Stimulated activated CD4-positive, alpha-beta T cell treated with anti-CD3 and anti-CD28 coated beads, Interleukin-12 subunit alpha, Interleukin-12 subunit beta, amount 100 ng/mL, for 24 hours (primary cell): ENCODE measurements at places on chromosomes 2 and 18.
A peak's percentile ranks its signal among the peaks of the same experiment; 100 is the strongest.

DNA sequence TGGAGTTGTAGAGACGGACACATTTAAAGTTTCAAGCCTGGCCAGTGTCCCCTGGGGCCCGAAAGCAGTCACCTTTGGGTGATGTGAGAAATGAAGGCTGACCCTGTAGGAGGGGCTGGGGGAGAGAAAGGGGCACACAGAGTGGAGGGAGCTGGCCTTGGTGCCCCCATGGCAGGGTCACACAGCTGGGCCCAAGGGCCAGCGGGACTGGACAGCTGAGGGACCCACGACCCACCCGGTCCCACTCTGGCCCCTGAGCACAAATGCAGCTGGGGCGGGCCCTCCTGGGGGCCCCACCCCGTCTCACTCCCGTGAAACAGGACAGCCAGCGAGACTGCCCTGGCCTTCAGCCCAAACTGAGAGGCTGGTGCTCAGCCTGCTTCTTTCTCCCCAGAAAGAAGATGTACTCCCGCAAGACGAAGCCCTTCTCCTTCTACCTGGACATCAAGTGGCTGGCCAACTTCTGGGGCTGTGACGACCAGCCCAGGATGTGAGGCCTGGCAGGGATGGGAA, 6.1 kb downstream of the AGXT start:
- no peak for DNase-seq

DNA sequence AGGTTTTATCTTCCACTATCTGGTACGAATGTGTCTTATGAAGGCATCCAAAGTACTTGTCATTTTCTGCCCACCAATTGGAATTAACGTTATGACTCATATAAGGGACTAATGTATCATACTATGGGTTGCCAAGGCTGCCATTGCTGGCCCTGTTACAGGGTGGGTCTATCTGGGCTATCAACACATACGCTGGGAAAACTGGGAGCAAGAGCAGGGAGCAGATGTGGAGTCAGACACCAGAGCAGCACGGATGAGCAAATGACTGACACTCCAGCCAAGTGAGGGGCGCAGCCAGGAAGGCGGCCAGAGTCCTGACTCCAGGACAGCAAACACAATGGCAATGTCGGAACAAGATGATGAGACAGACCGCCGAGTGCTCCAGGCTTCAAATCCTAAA, 145.9 kb downstream of the COPS8 start:
- no peak for DNase-seq

DNA sequence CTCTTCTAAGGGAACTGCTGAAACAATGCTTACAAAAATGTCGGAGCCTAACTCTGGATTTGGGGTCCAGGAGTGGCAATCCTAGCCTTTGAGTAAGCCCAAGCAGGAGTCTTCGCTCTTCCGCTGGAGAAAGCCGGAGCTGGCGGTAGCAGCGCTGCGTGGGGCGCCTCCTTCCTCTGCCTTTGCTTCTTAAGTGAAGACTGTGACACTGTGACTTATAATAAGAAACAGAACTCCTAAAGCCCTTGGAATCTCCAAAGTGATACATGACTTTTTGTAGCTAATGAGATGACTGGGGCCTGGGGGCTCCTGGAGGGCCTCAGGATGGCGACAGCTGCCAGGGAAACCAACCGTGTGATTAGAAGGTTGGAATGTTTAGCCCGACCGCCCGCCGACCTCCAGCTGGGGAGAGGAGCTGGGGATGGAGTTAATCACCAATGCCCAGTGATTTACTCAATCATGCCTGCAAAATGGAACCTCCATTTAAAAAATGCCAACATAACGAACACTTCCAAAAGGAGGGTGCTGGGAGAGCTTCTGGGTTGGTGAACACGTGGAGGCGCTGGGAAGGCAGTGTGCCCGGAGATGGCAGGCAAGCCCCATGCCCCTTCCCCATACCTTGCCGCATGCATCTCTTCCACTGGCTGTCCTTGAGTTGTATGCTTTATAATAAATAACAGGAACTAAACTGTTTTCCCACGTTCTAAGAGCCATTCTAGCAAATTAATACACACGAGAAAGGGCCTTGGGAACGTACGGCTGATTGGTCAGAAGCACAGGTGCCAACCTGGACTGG, 29.0 kb upstream of the MAL start:
- no peak for DNase-seq

- DNase-seq: no peak
Observed at GRCh38 chr2:200593905-200594304, 8.1 kb downstream of the AOX1 start.

DNA sequence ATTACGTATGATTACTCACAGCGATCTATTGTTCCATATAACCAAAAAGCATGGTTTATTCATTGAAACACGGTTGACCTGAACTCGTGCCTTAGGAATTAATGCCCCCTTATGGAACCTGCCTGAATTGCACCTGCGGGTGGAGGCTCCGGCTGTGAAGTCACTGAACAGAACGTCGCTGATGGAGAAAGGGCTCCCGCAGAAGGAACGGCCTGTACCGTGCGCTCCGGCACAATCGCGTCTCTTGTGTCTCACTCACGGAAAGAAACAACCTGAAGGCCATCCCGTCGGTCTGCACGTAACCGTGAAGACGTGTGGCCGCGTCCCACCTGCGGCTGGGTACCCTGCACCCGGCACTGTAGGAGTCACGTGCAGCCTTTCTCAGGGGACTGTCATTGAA, 133.1 kb downstream of the NFATC1 start:
- DNase-seq: peak; percentile 54

DNA sequence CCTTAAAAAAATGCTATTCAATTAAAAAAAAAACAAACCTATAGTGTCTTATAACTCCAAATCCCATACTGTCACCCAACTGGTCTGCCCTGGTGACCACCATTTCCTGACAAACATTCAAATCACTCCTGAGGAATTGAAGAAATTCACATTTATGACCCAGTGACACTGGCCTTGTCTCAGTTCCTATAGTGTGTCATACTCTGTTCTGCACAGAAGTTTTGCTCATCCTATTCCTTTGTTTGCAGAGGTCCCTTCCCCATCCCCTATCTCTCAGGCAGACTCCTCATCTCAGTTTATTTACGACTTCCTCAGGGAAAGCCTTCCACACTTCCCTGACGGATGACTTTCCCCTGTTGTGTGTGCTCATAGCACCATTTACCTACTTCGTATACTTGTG, 14.7 kb downstream of the ZC3H6 start:
- DNase-seq: no peak

- no peak for DNase-seq
Observed at GRCh38 chr2:96447726-96448125, 57.4 kb downstream of the NEURL3 start.

DNA sequence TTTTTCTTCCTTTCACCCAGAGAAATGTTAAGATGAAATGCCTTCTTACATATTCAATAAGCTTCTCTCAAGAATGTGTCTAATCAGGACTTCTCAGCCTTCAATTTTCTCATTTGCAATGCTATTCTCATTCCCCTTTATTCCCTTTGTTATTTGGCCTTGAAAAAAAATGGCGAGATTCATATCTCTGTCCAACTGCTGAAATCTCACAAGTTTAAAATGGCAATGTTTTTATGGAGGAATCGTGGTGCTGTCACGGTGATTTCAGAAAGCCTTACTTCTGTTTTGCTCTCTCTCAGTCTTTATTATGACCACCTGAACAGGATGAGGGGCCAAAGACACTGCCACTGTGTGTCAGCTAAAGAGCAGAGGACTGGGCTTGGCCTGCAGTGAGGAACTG, 928.5 kb downstream of the DCC start:
- no peak for DNase-seq

DNA sequence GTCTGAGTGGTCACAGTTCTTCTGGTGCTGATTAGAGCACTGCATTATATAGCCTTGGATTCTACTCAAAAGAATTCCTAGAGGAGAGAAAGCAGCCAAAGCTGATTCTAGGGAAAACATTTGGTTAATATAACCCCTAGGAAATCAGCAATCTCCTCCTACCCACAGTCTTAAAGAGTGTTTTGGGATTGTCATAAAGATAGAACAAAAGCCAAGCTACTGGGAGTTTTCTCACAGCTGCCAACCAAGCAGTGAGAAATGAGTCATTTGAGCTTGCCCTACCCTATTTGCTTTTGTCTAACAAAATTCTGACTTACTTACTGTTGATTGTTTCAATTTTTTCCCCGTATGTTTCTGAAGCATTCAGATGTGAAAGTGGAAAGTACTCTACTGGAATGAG, 469.3 kb downstream of the PLCL1 start:
- no peak for DNase-seq

GRCh38 chr2:86623043-86623493, 597 bp downstream of the RNF103 start:
- peak; percentile 33 for DNase-seq

GRCh38 chr2:54325148-54325547, 69.1 kb upstream of the TSPYL6 start:
- no peak for DNase-seq

- no peak for DNase-seq
Observed at GRCh38 chr2:112085375-112085730, 30.3 kb downstream of the TMEM87B start.

- DNase-seq: no peak
Observed at GRCh38 chr18:56988022-56988421, 158.9 kb upstream of the BOD1L2 start.

DNA sequence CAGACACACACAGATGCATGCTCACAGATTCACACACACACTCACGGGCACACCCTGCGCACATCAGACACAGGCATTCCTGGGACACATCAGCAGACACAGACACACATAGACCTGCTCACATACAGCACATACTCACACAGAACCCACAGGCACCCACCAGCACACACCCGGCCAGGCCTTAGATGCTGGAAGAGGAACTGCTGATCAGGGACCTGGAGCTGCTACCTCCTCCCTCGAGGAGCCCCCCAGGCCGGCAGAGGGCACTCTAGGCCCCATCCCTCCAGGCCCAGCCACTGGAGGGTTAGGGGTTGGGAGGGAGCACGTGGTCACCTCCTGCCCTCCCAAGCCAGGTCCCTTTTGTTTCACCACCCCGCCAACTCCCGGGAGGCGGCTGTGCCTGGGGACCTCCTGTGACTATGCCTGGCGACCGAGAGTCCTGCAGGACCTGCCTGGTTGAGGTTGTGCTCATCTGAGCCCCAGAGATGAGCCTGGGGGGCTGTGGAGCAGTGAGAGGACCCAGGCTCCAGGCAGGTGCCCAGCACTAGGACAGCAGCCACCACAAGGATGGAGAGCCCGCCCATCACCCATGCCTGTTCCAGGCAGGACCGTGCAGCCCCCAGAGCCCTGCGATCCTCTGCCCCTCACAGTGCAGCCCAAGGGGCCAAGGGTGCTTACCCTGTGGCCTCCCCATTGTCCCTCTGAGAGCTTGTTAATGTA, 21.0 kb upstream of the PTMA start:
- no peak for DNase-seq

- no peak for DNase-seq
Observed at GRCh38 chr2:204491528-204491927, 53.7 kb upstream of the PARD3B start.

- DNase-seq: no peak
Observed at GRCh38 chr18:47679864-47680263, 250.6 kb downstream of the SMAD2 start.

DNA sequence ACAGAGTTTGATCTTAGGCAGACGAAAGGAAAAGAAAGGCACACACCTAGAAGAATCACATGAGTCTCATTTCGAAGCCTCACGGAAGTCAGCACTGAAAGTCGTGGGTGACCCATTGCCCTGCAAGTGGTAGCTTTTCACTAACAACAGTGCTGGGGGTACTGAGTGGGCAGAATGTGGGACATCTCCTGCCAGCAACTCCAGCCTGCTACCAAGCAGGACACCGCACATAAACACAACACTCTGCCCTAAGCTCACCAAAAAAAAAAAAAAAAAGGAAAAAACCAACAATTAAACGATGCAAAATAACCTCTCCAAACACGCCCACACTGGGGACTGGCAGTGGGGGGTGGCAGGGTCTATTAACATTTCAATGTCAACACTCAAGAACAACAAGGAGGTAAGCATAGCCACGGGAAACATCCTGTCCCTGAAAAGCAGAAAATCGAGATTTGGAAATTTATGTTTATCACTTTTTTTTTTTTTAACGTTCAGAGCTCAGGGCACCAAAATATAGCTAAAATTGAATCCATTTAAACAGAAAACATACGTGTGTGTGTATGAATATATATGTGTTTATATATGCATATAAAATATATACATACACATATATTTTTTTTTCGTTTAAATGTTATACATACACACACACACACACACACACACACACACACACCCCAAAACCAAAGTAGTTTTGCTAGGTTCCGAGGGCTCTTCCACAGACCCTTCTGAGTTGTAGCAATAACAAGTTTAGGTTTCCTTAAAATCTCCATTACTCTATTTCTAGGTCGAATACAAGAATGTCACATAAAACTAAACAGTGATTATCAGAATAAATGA, 2.2 kb downstream of the INO80D start:
- DNase-seq: peak; percentile 8

- DNase-seq: no peak
Observed at GRCh38 chr2:160077912-160078810, 15.7 kb upstream of the PLA2R1 start.

- no peak for DNase-seq
Observed at GRCh38 chr2:28906376-28906775, 11.9 kb downstream of the WDR43 start.

DNA sequence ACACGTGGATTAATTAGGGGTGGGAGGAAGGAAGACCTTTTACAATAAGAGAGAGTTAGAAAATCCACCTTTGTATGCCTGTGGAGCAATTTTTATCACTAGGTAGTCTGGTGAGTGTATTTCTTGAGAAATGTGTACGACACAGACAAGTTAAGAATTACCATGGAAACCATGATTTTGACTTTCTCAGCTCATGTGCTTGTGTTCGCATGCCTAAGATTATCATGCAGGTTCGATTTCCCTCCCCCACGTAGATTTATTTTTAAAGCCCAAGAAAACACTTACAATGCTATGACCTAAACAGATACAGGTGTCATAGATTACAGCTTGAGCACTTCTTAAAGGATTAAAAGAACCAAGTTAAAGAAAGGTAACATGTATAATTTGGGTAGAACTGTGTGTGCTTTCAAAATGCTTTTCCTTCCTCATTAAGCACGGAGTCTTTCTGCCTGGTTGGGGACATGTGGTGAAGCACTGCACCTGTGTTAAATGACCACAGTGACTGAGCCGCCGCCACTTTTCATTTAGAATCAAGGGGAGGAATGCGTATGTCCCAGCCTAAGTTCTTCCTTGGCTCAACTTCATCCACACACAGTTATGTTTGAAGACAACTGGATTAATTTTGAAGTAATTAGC, 16.6 kb downstream of the SERTAD2 start:
- no peak for DNase-seq

GRCh38 chr2:241269707-241270520, 45.6 kb downstream of the HDLBP start:
- no peak for DNase-seq

- DNase-seq: peak; percentile 16
Observed at GRCh38 chr18:8478166-8478967, 130.9 kb upstream of the RAB12 start.

GRCh38 chr2:186717320-186718007, 23.6 kb downstream of the FAM171B start:
- DNase-seq: no peak

- DNase-seq: no peak
Observed at GRCh38 chr2:67898595-67898994, 164.2 kb downstream of the C1D start.

- DNase-seq: no peak
Observed at GRCh38 chr2:225004597-225004996, 37.7 kb downstream of the DOCK10 start.
